ENCODE measurements at places on chromosomes 13 and 19.

DNA sequence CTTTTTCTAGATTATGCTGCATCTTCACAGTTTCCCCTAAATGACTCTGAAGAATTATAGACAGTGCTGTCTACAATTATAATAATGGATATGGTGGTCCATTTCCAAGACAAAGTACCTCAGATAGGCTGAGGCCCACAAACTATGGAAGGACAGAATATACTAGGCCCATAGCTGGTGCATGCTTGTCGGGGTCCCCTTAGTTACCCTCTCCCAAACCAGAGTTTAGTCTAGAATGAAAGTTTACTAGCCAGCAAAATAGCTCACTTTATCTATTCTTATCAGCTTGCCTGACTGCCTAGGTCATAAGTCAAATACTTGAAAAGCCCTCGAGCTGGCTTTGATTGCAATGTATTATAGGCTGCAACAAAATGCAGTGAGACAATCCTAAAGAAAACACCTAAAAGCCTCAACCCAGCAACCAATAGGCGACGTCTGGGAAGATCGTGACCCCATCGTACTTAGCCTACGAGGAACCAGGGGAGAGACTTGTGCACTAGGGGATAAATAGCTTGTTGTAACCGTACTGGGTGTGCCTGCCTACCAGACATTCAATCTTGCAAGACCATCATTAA is 785 bp upstream of the IGFL2 start:
- no peak for DNase-seq

GRCh38 chr13:39496506-39496905 is 106.5 kb downstream of the LHFPL6 start:
- no peak for DNase-seq

DNA sequence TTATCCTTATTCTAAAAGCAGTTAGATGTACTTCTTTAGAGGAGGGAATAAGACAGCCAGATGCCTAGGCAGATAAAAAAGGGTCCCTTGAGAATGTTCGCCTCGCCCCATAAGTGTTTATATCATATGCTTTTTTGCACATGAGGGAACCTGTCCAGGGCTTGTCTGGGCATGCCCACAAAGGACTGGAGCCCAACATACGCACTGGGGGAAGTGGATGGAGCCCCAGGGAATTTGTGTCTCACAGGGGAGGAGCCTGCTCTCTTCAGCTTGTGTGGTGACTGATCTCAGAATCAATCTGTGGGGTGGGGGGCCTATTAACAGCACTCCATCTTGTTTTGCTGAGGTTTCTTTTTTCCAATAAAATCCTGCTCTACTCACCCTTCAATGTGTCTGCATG is 22.6 kb downstream of the MED4 start:
- DNase-seq: no peak

DNA sequence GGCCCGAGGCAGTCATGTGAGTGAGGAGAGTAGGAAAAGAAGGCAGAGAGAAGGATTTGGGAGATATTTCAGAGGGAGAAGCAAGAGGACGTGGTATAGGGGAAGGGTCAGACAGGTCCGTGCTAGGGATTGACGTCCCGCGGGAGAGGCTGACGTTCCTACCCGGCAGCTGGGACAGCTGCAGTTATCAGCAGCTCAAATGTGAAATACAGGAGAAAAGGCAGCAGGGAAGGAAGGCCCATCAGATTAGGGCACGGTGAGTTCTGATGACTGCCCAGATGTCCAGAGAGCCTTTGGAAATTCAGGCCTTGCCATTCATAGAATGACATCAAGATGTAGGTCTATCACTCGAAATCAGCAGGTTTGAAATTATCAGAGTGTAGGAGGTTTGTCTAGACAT is 88.4 kb downstream of the IRS2 start:
- DNase-seq: no peak

GRCh38 chr13:29878101-29878500 is 27.7 kb upstream of the UBL3 start:
- no peak for DNase-seq

DNA sequence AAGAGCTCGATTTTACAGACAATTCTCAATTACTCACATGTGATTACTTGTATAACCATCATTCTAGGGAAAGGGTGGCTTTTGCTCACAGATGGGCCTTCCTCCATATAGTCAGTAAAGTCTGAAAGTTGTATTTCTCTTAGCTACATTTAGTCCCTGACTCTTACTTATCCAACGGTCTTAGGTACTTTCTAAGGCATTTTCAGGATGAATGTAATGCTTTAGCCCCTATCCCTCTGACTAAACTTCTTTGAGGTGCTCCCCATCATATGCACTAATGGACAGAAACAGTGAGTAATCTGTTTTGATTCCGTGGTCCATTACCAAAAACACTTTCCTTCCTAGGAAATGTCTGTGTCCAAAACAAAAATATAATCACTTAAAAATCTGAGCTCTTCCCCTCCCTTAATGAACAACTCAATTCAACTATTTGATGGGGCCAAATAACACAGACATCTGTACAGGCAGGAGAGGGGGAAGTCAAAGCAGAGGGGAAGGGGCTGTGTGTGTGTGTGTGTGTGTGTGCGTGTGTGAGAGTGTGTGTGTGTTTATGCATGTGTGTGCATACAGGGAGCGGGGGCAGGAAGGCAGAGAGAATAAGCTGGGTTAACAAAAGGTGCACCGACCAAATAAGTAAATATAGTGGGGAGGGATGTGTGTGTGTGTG is 84.9 kb downstream of the USP12 start:
- DNase-seq: no peak

GRCh38 chr13:108962654-108963053 is 333.2 kb downstream of the MYO16 start:
- DNase-seq: no peak

DNA sequence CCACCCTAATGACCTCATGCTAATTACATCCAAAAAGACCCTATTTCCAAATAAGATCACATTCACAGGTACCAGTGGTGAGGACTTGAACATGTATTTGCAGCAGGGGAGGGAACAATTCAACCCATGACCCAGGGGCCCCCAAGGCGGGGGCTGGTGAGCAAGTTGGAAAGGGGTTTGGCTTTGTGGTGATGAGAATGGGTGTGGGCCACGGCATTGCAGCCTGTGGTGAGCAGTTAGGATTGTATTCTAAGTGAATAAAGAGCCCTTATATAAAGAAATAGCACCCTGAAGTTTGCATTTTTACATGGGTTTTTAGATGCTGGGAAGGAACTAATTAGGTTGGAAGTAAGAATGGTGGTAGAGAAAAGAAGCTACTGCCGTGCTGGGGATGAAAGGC is 694.2 kb downstream of the EFNB2 start:
- DNase-seq: no peak

DNA sequence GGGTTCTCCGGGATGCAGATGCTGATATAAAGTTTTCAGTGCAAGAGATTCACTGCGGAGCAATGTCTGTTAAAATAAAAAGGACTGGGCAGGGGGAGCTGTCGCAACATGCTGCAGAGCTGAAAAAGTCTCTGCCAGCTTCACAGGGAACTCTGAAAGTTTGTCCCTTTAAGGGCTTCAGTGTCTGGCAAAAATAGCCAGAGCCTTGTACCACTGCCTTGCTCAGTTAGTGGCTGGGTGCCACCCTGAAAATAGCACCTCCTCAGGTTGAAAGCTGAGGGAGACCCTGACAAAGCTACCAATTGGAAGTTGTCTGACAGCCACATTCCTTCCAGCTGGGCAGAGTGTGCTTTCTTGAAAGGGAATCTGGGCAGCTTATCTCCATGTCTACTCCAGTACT is 3.0 kb upstream of the NDFIP2 start:
- no peak for DNase-seq

GRCh38 chr13:22599156-22599555 is 581.6 kb upstream of the SGCG start:
- no peak for DNase-seq

DNA sequence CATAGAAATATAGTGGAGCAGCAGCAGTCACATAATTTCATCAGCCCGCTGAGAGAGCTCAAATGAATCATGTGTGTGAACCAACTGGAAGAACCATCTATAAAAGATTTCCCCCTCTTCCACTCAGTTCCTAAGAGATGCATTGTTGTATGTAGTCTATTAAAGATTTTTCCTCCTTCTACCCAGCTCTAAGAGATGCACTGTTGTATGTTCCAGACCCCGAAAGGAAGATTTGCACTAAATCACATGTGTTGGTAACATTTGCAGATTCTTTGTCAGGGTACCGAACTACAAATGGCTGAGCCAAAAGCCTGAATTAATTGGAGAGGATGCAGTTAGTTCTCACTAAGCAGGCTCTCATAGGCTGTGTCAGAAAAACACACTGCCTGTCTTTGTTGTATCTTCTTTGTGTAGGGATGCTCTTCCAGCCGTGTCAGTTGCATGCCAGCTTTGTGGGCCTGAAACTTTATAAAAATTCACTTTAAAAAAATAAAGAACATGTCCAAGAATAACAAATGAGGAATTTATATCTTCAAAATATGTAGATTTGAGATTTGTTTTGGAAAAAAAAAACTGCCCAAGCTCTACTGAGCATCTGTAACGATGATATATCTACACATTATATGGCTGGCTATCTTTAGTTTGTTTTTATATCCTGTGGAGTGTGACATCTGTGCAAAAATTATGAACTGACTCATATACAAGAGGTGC is 223.1 kb downstream of the MZT1 start:
- DNase-seq: no peak

DNA sequence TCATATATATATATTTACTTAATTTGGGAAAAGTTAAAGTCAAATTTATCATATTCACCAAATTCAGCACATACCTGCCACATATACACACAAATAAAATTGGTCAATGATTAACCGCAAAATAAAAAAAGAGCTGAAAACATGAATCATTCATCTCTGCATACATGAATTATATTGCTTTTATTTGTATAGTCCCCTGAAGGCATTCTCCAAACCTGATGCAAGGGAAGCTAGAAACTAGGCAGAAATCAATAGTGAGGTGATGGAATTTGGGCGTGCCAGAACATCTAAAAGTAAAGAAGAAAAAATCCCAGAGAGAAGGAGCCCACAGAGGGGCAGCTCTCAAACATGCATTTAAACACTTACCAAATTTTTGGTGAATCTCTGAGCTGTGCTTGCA is 60.1 kb downstream of the UFM1 start:
- no peak for DNase-seq

DNA sequence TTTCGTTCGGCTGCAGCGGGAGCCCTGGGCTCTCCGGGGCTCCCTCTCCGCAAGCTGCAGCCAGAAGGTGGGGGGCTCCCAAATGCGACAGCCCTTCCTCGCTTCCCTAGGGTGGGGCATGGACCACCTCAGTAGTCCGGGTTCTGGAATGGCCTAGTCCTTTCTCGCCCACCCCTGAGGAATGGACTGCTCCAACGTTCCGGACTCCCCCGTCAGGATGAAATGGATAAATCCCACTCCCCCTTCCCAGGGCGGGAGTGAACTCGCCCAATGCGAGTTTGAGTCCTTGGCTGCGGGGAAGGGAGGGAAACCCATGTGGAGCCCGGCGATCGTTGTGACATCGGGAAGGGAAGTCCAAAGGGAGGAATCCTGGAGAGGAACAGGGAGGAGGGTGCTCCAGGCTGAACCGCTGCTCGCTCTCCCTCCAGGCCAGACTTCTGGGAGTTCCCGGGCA is 5.5 kb downstream of the HRC start:
- DNase-seq: no peak

DNA sequence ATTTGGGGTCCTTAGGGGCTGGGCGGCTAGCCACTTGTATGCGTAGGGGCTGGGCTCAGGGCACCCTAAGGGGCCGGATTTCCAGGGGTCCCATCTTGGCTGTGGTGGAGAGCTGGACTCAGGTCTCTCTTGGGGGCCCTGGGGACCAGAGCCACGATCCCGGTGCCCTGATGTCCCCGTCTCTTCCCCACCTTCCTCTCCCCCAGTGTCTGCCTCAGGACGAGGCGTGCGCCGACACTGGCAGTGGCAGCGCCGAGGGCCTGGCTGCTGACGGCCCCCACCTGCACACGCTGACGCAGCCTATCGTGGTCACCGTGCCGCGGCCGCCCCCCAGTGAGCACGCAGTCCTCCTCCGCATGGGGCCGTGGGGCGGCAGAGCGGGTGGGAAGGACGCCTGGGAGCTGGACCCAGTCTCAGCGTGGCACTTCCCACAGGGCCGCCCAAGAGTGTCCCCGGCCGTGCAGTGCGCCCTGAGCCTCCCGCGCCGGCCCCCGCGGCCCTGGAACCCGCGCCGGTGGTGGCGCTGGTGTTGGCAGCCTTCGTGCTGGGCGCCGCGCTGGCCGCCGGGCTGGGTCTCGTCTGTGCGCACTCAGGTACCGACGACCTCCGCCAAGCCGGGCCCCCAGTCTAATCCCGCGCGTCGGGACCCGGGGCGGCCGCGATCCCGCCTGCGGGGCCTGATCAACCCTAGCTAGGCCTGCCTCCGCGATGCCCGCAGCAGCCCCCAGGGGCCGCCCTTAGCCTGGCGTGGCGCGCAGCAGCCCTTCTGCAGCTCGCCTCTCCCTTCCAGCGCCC is 2.7 kb upstream of the SNAPC2 start:
- no peak for DNase-seq

GRCh38 chr13:25280396-25280795 is 6.9 kb downstream of the MTMR6 start:
- no peak for DNase-seq

DNA sequence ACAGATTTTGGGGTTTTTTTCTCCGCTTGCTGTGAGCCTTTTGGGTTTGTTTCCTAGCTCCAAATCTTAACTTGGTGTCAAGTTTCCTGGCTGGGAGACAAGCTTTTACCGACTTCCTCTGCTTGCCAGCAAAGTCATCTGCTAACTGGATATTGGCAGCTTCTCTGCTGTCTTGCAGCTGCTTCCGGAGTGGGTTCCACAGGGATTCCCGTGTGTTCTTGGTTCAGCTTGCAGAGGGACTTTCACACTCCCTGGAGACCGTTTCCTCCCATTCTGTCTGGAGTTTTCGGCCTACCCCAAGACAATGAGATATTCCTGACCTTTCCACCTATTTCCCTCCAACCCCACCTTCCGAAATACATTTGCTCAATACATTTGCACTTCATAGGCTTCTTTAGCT is 2.2 kb upstream of the COLGALT1 start:
- no peak for DNase-seq

GRCh38 chr13:97540696-97541095 is 106.7 kb downstream of the RAP2A start:
- DNase-seq: no peak

DNA sequence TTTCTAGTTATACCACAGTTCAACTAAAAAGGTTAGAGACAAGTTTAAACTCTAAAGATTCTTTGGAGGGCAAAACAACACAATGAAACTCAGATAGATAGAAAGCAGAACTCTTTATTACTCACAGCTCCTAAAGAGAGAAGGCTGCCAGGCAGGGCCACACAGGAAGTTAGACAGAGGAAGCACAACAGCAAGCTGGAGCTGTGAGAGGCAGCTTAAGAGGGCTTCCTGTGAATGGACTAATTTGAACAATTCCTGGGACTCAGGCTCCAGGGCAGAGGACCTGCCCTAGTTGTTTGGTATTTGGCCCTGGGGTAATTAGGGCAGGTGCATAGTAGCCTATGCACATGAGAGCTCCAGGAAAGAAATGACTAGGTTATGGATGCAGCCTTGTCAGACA is 803.6 kb downstream of the DIAPH3 start:
- DNase-seq: no peak

Measured in memory B cell (primary cell).